ENCODE measurements at places on chromosomes 11 and 22. TPM values are rescaled to one million over a fixed set of nuclear protein-coding genes. Genes with fewer than 3 reads are reported as not detected.

The TMEM9B gene
- 39.5 TPM for total RNA-seq

The ESAM gene
- 64.6 TPM for total RNA-seq

The MB gene
- 6,650 TPM for total RNA-seq

DNA sequence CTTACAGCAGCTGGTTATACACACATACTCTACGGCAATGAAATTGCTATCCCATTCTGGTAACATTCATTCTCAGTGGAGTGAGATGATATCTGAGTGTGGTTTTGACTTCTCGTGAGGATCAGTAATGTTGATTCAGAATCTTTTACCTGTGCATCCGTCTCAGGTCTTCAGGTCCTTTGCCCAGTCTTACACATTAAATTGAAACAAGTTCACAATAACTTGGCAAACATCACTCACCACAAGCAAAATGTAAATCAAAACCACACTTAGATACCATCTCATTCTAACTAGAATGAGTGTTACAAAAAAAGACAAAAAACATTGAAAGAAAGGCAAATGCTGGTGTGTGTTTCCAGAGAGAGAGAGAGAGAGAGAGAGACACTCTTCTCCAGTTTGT, 14.0 kb downstream of the RGL4 start:
- H3K4me1 ChIP-seq: no peaks in the 10 kb centered on the region
- H3K27me3 ChIP-seq: no peaks in the 10 kb centered on the region
- DNase-seq: no peak
- no peak overlapping the region for H3K27ac ChIP-seq

DNA sequence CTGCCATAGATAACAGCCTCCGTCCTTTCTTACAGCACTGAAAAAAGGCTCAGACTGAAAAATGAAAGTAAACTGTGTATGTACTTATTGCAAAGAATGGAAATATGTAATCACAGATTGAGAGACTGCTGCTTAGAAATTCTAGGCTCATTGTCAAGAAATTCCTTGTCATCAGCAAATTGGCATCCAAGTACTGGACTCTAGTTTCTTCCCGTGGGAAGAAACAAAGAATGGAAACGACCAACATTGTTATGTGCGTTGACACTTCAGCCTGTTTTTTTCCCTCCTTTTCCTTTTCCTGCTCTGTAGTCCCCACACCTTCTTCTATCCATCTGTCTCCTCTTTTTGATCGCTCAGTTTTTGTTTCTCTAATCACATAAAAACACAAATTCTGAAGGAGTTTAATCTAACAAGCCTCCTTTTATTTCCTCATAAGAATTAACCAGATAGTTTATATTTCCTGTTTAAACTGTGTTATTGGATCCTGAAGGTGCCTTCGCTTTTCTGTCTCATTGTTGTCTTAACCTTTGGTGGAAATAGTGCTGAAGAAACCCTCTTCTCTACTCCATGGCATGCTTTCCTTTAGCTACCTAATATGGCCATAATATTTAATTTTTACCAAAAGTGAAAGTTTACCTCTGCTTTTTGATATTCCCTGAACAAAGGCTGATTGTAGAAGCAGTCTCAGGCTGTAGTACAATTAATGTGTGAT, 20.0 kb upstream of the CASP12 start:
- DNase-seq: no peak
- H3K36me3 ChIP-seq: no peaks in the 10 kb centered on the region
- no peaks in the 10 kb centered on the region for H3K27me3 ChIP-seq
- peaks cover 4% of the 10 kb centered on the region for H3K4me1 ChIP-seq

DNA sequence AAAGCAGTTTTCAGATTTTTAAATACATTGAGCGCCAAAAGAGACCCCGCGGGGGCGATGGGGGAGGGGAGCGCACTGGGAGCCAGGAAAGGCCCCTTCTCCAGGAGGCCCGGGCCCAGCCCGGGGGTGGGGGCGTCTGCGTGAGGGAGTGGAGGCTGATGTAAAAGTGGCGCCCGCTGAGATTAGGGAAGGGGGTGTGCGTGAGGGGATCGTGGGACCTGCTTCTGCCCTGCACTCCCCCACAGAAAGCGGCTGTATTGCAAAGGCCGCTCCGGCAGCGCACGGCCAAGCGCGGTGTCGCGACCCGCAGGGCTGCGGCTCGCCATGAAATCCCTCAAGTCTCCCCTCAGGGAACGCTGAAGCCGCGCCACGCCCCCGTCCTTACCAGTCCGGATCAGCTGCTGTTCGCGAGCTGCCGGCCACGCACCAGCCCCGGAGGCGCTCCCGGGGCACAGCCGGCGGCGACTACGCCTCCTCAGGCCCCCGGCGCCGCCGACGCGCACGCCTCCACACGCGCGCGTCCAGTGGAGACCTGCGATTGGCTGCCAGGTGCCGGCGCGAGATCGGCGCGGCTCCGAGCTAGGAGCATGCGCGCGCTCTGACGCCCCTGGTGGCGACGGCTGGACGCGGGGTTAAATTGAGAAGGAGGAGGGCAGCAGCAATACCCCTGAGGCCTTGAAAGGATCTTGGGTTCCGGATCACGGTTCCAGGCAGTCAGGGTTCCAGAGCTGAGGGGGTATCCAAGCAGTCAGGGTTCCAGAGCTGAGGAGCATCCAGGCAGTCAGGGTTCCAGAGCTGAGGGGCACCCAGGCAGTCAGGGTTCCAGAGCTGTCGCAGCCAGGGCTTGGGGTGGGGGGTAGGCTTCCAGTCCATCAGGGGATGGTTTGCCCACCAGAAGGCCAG, at the start of gene ZNF280B:
TSS of gene ZNF280B (minus strand) at position 469 of the 903 bp plus-strand sequence. CDS start 19,344 bp downstream, outside the sequence.
- peak within 1 kb of the TSS; percentile 41 for H3K4me3 ChIP-seq
- no peak within 1 kb of the TSS for H3K27ac ChIP-seq
- no peaks in the 10 kb centered on the region for H3K4me1 ChIP-seq
- DNase-seq: no peak

DNA sequence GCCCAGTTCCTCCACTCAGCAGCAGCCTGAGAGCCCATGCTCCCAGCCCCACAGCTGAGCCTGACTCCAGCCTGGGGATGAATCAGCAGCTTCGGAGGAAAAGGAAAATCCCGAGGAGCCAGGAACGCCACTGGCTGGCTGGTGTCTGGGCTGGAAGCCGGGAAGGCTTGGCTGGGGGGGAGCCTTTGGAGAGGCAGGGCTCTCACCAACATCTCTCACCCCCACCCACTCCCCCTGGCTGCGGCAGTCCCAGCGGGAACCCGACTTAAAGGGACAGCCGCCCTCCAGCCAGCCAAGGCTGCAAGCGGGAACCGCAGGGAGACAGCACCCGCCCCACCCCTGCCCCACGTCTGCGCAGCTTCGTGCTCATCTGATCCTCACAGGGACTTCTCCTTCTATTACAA, 28.4 kb downstream of the KIAA0930 start:
- peak; percentile 89 for DNase-seq
- peak overlapping the region; percentile 79 for H3K27ac ChIP-seq
- H3K4me3 ChIP-seq: peak overlapping the region; percentile 18
- no peaks in the 10 kb centered on the region for H3K36me3 ChIP-seq

The PLEKHB1 gene
- total RNA-seq: 23.8 TPM
